ENCODE measurements at places on chromosomes 2 and 18.

GRCh38 chr2:137828624-137829023 lies 135.6 kb upstream of the HNMT start:
- no peak for DNase-seq

DNA sequence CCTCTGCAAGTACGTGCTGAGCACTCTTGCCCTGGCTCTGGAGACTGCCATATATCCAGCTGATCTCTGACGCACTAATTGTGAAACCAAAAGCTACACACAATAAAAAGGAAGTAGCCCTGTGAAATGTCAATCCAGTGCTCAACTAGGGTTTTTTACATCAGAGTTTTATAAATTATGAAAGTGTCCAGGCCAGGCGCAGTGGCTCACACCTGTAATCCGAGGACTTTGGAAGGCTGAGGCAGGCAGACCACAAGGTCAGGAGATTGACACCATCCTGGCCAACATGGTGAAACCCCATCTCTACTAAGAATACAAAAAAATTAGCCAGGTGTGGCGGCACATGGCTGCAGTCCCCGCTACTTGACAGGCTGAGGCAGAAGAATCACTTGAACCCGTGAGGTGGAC lies 24.5 kb upstream of the PEX13 start:
- DNase-seq: no peak

DNA sequence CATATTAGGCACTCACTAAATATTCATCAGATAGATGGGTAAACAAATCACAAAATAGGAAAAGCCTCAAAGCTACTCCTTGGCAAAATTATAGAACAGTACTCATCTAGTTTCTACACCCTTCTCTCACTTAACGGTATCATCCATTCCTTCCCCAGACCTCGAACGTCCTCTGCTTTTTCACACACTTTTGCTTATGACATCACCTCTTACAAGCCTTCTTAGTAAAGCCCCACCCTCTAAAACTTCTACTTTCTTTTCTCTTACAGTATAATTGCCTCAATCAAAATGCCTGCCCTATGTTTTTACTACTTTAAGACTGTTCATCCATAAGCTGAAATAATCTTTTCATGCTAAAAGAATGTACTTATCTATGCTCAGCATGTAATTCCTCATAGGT lies 8.1 kb downstream of the CHN1 start:
- no peak for DNase-seq

DNA sequence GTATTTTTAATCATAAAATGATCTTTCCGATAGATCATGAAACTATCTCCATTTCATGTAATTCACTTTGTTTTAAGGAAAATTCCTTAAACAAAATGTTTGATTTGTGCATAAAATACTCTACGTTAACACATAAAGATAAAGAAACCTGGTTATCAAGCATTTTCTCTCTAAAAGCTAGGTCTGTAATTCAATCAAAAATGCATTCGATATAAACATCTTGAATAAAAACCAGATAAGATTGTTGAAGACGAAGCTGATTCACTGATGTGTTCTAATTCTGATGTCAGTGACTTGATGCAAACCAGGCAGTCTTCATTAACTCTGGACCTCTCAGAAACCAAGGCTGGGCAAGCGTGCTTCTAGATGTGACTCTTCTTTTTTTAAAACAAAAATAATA lies 245.2 kb downstream of the CTNNA2 start:
- no peak for DNase-seq

DNA sequence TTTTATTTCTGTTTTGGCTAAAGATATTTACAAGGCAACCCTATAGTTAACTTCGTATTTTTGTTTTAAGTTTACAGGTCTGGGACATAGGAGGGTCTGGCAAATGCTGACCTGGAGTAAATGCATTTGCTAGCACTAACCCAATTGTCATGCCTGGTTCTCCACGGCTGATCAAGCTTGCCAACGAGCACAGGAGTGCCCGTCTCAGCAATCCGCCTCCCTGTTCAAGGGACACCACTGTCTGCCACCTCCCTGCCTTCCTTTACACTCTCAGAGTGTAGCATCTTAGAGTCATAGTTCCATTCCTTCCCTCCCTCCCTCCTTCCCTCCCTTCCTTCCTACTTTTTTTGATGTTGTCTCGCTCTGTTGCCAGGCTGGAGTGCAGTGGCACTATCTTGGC lies 104.6 kb downstream of the PLEKHM3 start:
- DNase-seq: no peak

- DNase-seq: no peak
These were observed 5.4 kb downstream of the IRS1 start for GRCh38 chr2:226794196-226794661.

- DNase-seq: peak; percentile 71
These were observed 962 bp downstream of the TANK start for GRCh38 chr2:161161074-161161706.

GRCh38 chr2:106703161-106703560 lies 182.8 kb downstream of the ST6GAL2 start:
- no peak for DNase-seq

- no peak for DNase-seq
These were observed 30.3 kb downstream of the PAX3 start for GRCh38 chr2:222268311-222268990.

DNA sequence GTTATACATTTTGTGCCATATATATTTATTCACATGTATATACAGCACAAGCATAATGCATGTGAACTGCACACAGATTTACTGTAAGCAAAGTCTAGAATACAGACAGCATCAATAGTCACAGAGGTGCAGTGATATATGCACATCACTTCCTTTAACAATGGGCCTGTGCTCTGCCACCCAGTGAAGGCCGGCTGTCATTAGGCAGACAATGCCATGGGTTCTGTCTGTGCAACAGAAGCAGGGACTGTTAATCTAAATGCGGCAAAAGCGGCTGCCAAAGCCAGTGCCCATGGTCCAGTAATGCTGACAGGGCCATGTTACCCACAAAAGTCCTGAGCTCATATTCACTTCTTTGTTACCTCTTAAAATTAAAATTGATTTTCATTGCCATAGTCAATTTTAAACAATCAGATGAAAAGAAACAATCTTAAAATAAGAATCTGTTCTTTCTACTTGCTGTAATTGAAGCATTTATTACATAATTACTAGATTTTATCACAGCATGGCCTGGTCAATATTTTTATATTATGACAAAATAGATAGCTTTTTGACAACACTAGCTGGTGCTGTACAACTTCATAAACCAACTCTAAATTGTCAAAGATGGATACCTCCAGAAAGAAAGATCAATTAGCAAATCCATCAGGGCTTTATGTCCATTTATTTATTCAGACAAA lies 232.0 kb downstream of the STK39 start:
- no peak for DNase-seq

DNA sequence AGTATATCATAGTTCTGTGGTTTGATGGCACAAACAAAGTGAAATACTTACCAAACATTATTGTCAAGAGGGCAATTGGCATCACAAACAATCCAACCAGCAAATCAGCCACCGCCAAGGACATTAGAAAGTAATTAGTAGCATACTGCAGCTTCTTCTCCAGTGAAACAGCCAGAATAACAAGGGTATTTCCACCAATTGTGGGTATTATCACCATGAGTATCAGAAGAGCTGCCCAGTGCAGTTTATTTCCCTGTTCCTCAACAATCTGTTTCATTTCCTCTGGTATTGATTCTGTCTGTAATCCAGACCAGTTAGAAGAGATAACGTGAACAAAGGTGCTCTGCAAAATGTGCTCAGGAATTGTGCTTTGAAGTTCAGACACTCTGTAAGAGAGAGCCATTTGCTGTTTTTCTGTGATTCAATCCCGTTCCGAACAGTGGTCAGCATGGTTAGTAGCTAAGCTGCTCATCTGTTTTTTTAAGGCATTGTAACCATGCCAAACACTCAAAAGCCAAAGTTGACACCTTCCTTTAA lies 1.4 kb downstream of the HTR2B start:
- no peak for DNase-seq

- no peak for DNase-seq
These were observed 36.0 kb downstream of the RPRD1A start for GRCh38 chr18:36031407-36031806.

- DNase-seq: no peak
These were observed 160.6 kb downstream of the ANKRD30B start for GRCh38 chr18:14908541-14908940.

DNA sequence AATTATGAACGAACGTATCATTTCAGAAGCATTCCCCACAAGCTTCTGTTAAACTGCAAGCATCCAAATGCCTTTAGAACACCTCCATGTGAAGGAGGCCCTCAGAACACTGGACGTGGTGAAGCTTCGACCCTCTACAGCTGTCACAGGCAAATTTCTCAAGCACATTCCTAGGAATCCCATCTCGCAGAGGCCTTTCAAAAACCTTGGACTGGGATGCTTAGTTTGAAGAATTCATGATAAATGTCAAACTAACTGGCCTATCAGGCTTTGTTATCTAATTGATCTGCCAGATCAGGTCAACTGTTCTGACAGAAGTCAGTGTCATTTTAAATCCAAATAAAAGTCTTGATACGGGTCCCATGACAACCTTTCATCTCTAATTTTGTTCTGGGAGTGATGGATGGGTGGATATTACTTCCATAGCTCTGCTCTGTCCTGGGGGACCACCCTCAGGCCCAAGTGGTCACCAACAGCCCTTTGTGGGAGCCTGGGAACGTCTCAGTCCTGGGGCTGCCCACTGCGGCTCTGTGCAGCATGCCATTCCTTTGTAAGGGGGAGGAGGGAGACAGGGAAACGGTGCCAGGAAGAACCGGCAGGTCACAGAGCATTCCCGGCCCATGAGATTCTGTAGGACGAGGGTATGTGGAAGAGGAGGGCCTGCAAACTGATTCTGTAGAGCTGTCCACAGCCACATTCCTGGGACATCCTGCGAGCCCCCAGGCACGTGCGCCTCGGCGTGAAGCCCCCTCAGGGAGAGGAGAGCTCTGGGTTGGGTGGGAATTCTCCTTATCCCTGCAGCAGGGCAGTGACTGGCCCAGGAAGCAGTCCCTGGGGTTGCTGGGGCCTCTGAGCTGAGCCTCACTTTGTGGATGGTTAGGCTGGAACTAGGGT lies 59.1 kb upstream of the PXDN start:
- no peak for DNase-seq

DNA sequence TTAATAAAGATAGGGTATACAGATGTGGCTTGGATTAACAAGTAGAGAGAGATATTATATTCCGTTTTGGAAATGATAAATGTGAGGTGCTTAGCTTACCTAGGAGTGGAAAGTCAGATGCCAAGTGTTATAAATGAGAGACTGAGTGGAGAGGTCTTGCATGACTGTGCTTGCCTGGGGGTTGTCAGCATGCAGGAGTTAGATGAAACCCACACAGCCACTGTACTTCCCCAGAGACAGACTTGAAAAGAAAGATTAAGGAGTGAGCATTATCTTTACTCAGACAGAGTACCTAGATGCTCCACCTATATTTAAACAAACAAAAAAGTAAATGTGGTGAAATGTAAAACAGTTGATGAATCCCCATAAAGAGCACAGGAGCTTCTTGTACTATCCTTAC lies 482.7 kb downstream of the RIT2 start:
- no peak for DNase-seq

DNA sequence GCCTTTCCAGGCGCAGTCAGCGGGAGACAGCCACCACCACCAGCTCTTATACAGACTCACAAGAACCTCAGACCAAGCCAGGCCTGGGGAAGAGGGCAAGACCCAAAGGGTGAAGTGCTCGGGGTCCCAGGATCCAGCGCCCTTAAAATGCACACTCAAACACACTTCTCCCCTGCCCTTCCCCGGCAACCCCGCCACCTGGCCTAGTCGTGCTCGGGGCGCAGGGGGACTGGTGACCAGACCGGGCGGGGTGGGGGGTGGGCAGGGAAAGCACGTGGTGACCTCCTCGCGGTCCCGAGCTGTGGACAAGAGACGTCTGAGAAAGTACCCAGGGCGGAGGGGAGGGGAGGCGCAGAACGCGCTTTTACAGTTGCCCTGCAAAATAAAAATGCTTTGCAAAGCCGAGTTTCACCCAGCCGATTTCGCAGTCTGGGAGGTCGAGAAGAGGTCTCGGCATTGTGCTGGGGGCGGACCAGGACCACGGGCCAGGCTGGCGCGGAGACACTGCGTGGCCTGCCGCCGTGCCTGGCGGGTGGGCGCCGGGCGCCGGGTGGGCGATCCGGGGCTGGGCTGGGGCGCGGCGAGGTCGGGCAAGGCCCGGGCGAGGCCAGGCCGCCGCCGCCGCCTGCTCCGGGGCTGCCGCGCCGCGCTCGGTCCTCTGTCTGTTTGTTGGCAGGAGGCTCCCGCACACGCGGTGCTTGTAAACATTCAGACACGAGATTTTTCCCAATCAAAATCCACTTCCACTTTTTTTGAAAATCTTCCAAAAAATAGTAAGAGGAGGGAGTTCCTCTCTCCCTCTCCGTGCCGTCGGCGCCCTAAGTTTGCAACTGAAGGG lies 2.0 kb downstream of the BCL11A start:
- DNase-seq: no peak

- DNase-seq: no peak
These were observed 77.0 kb downstream of the ANTXR1 start for GRCh38 chr2:69089998-69090397.

GRCh38 chr18:11284349-11284748 lies 135.0 kb upstream of the PIEZO2 start:
- DNase-seq: no peak

GRCh38 chr2:198167346-198167745 lies 363.0 kb downstream of the PLCL1 start:
- no peak for DNase-seq

GRCh38 chr18:56458770-56459712 lies 179.4 kb downstream of the TXNL1 start:
- no peak for DNase-seq

DNA sequence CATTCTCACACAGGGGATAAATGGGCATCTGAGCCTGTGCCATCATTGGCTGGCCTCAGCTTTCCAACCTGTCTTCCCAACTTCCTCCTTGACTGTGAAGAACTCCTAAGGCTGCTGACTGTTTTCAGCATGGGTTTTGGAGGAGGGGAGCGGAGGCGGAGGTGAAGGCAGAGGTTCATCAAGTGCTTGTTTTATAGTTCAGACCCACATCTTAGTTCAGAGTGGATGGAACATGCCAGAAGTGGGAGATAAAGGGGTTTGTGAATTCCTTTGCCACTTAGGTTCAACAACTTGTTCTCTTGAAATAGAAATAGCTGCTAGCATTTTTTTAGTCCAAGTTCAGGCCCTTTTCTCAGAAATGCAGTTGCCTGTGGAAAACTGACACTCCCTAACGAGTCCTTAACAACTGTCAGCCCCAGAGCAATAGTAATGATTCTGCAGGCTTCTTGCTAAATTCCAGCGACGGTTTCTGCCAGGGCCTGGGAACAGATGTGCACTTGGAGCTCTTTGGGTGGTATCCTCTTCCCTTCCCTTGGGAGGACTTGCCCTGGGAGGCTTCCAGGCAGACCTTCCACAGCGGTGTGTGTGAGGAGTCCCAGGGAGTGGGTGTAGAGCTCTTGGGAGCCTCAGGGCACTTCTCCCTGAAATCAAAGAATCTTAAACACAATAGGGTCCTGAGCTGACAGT lies 30.1 kb upstream of the ITGA6 start:
- no peak for DNase-seq

GRCh38 chr18:13379062-13379865 lies 160.7 kb downstream of the LDLRAD4 start:
- no peak for DNase-seq

GRCh38 chr2:44398243-44398897 lies 36.6 kb downstream of the CAMKMT start:
- DNase-seq: no peak

GRCh38 chr2:127080938-127081755 lies 25.8 kb downstream of the BIN1 start:
- DNase-seq: peak; percentile 64

- DNase-seq: no peak
These were observed 194.0 kb upstream of the LYPD1 start for GRCh38 chr2:132863961-132864360.
